ENCODE measurements at places on chromosomes 2 and 18.

DNA sequence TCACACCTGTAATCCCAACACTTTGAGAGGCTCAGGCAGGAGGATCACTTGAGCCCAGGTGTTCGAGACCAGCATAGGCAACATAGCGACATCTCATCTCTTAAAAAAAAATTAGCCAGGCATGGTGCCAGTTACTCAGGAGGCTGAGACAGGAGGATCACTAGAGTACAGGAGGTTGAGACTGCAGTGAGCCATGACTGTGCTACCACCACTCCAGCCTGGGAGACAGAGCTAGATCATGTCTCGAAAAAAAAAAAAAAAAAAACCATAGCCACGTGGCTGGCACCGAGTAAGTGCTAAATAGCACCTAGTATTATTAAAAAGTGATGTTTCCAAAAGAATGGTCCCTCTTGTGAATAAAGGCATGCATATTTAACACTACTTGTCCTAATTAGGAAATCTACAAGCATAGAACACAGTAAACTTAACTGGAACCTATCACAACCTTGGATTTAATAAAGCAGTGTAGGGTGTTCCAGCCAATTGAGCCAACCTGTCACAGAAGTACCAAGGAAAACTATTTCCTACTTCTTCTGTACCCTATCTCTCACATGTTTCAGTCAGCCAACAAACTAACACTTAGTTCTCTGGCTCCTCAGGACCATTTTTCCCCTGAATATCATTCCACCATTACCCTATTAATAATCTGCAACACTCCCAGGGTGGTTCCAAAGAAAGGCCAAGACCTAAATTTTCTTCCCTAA, 8.8 kb downstream of the RAB1A start:
- no peak for DNase-seq

- DNase-seq, result peak; percentile 45
Observed at GRCh38 chr2:238561230-238561629, 134.5 kb downstream of the ASB1 start.

GRCh38 chr2:125418483-125418882, 1237.5 kb upstream of the GYPC start:
- DNase-seq, result no peak

DNA sequence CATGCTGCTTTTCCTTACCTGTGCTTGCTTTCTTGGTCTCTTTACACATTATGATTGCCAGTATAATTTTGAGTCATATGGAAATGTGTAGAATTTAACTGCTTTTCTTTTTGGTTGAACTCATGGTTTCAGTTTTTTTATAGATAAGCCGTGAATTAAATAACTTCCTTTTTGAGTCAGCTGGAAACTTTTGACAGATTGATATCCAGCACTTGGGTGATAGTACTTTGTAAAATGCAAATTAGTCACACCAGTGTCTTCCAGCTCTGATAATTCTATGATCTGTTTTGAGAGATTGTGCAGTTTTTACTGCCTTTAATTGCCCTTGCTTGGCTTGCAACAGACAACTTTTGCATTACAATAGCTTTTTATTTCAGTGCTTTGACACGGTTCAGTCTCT, 86.4 kb downstream of the NCOA1 start:
- no peak for DNase-seq

- DNase-seq, result no peak
Observed at GRCh38 chr2:208335-208734, 55.5 kb downstream of the SH3YL1 start.

GRCh38 chr18:34639687-34640086, 70.4 kb upstream of the DTNA start:
- no peak for DNase-seq

DNA sequence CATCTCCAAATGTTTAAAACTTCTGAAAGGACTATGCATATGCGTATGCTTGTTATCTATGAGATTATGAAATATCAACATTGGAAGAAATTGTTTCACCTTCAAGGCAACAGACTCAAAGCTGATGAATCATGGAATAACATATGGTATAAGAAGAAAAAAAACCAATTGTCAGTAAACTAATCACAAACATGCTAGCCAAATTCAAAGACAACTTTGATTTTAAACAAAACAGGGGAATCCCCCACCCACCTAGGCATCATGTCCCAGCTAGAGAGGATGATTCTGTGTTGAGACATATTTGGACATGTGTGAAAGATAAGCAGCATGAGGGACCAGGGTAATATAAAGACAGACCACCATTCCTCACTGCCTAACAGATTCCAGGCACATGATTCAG, 147.7 kb downstream of the WDPCP start:
- DNase-seq, result no peak

GRCh38 chr18:47404845-47405244, 153.4 kb upstream of the SKOR2 start:
- no peak for DNase-seq

DNA sequence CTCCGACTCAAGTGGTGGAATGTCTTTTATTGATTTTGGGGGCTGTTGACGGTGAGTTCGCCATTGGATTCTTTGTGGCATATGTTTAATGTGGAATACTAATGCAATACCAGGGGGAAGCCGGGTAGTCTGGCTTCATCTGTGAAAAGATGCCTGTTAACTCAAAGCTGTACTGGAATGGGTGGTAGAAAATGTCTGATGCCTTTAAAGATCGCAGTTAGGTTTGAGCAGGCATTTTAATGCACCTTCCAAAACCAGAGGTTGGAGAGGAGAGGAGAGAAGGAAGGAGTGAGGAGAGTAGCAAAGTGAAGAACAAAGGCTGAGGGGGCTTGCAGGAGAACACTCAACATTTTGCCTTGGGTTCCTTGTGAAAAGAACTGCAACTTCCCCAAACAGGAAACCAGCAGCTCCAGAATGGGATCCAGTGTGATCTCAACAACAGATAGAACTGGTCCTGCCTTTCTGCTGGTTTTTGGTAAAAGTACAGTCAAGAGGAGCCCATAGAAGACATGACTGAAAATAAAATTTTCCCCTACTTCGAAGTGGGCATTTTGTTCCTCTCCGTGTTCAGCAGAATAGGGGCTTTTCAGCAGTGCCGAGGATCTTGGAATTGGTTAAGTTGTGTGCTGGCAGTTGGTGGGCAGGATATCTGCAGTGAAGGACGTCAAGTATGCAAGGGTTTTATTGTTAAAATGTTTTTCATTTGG, 1.5 kb downstream of the ZNF532 start:
- DNase-seq, result no peak

- no peak for DNase-seq
Observed at GRCh38 chr2:18597618-18598017, 8.2 kb upstream of the NT5C1B start.

GRCh38 chr18:73270920-73271634, 403.3 kb upstream of the NETO1 start:
- no peak for DNase-seq

- no peak for DNase-seq
Observed at GRCh38 chr18:57772387-57772799, 30.7 kb downstream of the ATP8B1 start.

DNA sequence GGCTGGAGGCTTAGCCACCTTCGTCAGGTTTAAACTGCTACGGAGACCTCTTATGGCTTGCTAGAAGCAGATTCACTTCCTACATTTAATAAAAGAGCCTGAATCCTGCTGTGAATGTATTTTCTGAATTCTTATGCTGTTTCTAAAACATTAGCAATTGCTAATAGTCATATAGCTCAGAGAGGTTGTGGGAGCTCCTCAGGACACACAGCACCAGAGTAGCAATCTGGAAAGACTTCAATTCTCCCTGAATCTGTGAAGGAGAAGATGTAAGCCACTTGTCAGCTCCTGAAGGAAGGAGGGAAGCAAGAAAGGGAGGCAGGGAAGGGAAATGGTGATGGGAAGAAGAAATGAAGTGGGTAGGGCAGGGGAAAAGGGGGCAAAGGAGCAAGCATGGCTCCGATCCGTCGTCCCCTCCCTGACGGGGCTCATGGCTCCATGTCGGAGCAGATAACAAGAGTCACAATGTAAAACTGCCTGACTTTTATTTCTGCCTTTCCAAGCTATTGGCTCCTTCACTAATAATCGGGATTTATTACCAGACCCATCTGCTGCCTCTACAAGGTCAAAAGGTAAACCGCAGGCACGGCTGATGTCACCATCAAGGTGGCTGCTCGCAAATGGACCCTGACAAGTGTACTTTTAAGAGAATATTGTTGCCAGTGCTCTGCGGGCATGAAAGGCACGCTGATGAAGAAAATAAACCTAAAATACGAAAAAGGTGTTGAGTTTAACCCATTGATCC, 656.0 kb upstream of the SALL3 start:
- no peak for DNase-seq

- DNase-seq, result no peak
Observed at GRCh38 chr2:143312441-143312840, 183.2 kb downstream of the ARHGAP15 start.

DNA sequence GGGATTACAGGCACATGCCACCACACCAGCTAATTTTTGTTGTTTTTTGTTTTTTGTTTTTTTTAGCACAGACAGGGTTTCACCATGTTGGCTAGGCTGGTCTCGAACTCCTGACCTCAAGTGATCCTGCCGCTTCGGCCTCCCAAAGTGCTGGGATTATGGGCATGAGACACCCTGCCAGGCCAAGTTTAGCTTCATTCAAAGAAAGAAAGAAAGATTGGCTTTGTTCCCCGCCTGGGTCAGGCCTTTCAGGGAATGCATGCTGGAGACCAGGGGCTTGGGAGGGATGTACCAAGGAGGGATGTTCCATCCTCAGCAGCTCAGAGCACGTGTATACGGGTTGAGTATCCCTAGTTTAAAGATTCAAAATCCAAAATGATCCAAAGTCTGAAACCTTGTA, 283.0 kb downstream of the ALPK2 start:
- DNase-seq, result no peak

GRCh38 chr2:85681372-85681763, 12.8 kb upstream of the GNLY start:
- no peak for DNase-seq

- no peak for DNase-seq
Observed at GRCh38 chr18:61731178-61731577, 161.6 kb downstream of the RNF152 start.

DNA sequence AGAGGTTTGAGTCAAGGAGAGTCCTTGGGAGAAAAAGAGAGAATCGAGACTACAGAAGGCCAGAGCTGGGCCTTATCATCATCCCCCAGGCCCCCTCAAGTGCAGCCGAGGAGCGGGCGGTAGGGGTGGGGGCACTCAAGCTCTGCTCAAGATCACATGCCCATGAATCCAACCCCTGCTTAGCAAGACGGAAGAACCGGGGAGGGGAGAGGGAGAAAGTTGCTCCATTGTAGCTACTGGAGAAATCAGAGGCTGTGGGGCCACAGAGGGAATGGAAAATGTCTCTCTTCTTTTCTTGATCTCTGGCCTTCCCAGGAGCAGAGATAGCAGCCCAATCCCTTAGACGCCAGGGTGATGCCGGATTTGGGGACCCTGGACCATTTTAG, 14.6 kb downstream of the SLC4A3 start:
- DNase-seq, result no peak

- DNase-seq, result no peak
Observed at GRCh38 chr2:232981767-232982360, 31.2 kb downstream of the NGEF start.

DNA sequence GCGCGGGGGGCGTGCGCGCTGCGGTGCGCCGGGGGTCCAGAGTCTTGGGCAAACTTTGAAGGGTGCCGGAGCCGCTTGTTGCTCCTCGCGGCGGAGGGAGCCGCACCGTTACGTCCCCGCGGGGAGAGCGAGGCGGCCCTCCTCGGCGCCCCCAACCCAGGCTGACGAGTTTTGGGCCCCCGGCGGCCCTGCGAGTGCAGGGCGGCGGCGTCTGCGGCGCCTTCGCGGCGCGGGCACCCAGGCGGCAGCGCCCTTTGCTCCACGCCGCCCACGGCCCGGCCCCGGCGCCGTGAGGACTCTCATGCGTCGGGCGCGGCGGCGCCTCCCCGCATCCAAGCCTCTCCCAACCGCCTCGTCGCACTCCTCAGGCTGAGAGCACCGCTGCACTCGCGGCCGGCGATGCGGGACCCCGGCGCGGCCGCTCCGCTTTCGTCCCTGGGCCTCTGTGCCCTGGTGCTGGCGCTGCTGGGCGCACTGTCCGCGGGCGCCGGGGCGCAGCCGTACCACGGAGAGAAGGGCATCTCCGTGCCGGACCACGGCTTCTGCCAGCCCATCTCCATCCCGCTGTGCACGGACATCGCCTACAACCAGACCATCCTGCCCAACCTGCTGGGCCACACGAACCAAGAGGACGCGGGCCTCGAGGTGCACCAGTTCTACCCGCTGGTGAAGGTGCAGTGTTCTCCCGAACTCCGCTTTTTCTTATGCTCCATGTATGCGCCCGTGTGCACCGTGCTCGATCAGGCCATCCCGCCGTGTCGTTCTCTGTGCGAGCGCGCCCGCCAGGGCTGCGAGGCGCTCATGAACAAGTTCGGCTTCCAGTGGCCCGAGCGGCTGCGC, 814 bp downstream of the FZD7 start:
- DNase-seq, result peak; percentile 38
